Naive B cell (primary cell): ENCODE measurements at places on chromosomes 11 and 22. TPM values are rescaled to one million over a fixed set of nuclear protein-coding genes. Genes with fewer than 3 reads are reported as not detected.

Gene CENPM
- polyA plus RNA-seq = 51.1 TPM

Gene CCDC83
- polyA plus RNA-seq = not detected

Gene BBOX1
- not detected for polyA plus RNA-seq

Gene SPON1
- polyA plus RNA-seq = 0.97 TPM

GRCh38 chr11:10991393-10991792 lies 133.5 kb upstream of the ZBED5 start:
- DNase-seq = no peak

- DNase-seq = no peak
These were observed 474.6 kb upstream of the RAG2 start for GRCh38 chr11:37072538-37073055.

DNA sequence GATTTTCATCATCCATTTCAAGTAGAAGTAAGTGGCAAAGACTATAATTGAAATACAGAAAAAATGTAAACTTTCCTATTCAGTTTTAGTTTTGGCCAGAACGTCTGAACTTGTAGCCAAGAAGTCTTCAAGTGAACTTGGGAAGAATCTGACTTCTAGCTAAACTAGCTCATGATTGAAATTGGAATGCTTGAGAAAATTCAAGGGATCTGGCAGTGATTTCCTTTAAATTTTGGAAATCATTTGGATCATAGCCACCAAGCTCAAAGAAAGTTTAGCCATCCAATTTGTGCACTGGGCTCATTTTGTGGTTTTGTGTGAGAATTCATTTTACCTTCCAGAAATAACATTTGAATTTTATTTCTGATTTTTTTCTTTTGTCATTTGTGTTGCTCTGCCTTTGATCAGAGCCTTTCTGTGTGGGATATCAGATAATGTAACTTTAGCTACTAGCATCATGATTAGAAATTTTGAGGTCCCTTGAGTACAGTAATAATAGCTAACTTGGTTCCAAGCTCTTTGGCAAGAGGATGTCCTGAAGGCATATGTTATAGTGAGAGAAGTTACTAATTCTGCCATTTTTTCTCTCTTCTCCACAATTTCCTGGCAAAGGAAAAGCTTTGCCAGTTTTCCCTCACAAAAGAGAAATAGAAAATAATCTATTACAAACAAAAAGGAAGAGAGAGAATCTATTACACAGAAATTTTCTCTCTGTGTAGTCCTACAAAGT lies 2123.7 kb upstream of the RAG2 start:
- DNase-seq = no peak

- no peak for DNase-seq
These were observed 25.8 kb upstream of the PPARA start for GRCh38 chr22:46124383-46125144.

DNA sequence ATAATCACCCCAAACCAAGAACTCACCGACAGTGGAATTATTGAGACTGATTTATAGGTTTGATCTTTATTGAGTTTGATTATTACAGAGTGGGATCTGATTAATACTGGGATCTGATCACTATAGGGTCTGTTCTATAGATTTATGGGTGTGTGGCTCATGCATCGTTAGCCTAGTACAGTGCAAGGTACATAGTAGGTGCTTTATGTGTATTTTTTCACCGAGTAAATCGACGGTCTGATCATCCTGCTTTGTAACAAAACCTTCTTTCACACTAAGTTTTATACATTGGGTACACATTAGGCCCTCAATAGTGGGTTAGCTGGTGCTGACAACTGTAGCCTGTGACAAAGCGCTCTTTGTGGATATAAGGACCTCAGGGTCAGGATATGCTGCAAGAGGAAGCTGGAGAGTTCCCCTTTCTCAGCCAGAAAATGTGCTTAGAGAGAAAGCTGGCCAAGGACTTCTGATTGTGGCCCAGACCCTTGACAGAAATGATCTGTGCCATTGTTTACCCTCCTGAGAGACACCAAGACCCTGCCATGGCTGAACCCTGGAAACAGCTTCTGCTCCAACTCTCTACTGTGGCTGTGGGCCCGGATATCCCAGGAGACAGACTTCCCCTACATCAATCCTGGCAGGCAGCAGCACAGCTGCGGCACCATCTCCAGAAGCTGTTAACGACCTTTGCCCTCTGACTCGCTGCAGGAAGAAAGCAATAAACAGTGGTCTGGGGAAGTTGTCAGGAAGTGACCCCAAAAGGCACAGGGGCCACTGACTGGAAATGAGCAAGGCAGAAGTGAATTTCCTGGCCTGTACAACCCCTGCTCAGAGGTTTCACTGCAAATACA lies 16.1 kb upstream of the TPP1 start:
- DNase-seq = no peak

DNA sequence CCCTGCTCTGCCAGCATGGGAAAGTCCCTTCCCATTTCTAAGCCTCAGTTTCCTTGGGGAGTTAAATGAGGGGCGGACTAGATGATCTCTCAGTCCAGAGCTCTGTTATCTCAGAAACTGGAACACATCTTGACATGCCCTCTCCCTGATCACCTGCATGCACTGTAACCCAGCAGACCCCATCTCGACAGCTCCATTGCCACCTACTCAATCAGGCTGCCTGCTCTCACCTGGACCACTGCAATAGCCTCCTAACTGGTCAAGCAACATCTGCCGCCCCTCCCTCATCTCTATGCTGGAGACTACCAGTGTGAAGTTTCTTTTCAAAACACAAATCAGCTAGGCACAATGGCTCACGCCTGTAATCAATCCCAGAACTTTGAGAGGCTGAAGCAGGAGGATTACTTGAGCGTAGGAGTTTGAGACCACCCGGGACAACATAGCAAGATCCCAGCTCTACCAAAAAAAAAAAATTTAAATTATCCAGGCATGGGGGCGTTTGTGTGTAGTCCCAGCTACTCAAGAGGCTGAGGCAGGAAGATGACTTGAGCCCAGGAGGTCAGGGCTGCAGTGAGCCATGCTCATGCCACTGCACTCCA lies 22.2 kb downstream of the LRRC55 start:
- DNase-seq = no peak
